ENCODE measurements at places on chromosomes 1 and 21.

GRCh38 chr1:50976111-50976889 is 6.3 kb downstream of the CDKN2C start:
- DNase-seq: no peak

- no peak for DNase-seq
Measured at GRCh38 chr1:214753236-214753852, 150.3 kb downstream of the CENPF start.

GRCh38 chr1:203619091-203619780 is 7.4 kb upstream of the ATP2B4 start:
- DNase-seq: no peak

DNA sequence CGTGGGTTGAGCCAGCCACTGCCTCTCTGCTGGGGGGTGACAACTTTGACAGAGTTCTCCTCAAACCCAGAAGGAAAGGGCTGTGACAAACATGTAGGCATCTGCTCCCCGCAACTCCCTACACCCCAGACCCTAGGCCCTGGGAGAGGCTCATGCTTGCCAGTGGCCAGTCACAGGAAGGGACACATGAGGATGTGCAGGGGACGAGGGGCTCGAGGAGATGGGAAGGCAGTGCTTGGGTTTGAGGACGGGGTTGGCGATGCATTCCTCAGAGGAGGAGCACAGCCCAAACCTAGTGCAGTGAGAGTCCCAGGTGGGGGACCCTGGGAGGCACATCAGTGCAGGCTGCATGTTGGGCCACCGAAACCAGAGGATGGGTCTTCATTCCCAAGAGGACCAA is 62.1 kb downstream of the STUM start:
- no peak for DNase-seq

GRCh38 chr1:112445596-112445995 is 49.6 kb downstream of the CTTNBP2NL start:
- DNase-seq: no peak

DNA sequence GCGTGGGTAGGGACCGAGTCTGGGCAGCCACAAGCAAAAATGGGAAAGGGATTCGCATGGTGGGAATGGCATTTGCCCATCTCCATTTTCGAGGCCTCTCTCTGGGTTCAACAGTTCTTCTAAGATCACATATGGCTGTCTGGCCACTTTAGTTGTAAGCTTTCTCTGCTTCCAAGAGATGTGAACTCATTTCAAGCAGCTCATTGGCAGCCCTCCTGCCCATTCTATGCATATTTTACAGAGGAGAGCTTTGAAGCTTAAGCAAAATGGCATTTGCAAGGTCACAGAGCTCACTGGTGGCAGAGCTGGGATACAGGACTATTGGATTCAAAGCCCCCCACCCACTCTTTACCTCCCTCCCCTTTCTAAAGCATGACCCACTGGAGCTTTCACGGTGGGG is 93.7 kb downstream of the HHIPL2 start:
- DNase-seq: no peak

DNA sequence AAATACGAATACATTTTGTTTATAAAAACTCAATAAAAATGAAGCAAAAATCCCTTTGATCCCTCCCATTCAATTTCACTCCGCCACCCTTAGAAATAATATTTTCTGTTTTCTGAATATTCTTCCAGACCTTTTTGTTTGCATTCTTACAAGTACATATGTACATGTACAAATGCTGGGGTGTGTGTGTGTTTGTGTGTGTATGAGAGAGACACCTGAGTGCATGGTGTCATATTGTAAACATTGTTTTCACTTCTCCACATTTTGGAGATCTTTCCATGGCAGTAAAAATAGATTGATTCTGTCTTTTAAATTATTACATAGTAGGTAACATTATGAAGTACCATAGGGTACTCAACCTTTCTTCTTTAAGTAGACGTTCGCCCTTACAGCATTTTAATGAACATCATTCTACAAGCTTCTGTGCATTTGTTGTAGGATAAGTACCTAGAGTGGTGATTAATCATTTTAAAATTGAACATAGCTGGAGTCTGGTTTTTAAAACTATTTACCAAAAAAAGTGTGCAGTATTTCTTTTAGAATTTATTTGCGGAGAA is 1.3 kb upstream of the MPC2 start:
- DNase-seq: no peak

DNA sequence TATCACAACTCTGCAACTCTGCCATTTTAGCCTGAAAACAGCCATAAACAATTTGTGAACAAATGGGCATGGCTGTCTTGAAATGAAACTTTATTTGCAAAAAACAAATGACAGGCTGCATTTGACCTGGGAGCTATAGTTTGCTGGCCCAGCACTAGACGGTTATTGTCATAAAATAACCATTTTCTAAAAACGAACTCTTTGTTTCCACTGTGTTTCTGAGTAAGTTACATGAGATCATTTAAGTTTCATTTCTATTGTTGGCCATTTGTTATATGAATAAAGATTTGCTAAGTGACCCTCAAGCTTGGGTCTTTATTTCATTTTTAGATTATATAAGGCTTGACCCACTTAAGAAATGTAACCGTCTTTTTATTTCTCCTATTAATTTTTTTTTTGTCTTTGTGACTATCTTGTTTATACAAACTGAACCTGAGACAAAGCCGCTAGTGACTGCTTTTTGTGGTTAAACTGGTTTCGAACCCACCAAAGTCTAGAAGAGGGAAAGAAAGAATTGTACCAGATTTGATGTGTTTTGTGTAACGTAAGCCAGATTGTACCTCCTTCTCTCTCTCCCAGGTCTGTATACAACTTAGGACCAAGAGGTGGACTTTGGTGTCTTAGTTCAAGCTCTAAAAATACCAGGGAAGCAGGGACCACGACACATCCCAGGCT is 12.9 kb upstream of the KCNJ15 start:
- DNase-seq: no peak

GRCh38 chr1:208184966-208185654 is 59.1 kb downstream of the PLXNA2 start:
- DNase-seq: no peak

- no peak for DNase-seq
Measured at GRCh38 chr1:38028671-38029070, 16.1 kb downstream of the UTP11 start.

DNA sequence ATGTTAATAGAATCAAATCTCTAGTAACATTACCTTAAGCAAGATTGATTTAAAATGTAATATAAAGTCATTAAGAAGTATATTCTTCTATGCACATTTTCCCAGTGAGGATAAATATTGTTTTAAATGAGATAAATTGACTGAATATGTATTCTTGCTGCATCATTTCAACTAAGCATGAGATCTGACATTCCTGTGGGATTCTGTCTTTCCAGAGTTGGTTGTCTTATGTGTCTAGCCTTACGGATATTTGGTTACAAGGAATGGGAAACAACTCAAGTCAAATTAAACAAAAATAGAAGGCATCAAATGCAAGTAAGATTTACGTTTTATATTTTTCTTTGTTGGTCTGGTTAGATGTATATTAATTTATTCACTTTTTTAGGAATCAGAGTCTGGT is 287.5 kb downstream of the PTGER3 start:
- DNase-seq: no peak

DNA sequence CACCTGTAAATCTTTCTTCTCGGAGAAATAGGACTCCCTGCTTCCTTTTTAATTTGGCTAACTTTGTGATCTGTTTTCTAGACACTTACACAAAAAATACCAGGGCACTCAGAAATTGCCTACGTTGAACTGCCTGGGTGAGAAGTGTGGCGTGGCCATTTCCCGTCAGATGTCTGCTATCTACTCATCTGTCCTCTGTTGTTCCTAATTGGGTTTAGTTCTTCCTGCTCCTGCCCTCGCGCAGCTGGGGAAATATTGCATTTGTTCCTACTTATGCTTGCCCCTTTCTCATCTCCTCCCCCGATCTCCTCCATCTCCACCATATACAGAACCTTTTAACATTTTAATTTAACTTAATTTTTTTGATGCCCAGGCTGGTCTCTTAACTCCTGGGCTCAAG is 55.1 kb downstream of the CD58 start:
- DNase-seq: no peak

GRCh38 chr1:42780176-42780575 is 4.6 kb upstream of the TMEM269 start:
- DNase-seq: no peak

DNA sequence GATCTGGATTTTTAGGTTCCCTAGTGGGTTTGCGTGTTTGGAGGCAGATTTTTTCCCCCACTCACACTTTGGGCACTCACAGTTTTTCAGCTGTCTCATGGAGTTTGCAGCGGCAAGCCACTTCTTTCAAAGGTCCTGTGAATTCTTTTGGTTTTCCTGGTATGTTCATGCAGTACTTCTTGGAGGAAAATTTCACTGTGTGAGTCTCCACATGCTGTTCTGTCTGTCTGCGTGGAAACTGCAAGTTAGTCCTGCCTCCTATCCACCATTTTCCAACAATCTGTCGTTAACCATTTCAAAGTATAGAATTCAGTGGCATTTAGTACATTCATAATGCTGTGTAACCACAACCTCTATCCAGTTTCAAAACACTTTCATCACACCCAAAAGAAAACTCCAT is 793 bp upstream of the FMO1 start:
- no peak for DNase-seq

DNA sequence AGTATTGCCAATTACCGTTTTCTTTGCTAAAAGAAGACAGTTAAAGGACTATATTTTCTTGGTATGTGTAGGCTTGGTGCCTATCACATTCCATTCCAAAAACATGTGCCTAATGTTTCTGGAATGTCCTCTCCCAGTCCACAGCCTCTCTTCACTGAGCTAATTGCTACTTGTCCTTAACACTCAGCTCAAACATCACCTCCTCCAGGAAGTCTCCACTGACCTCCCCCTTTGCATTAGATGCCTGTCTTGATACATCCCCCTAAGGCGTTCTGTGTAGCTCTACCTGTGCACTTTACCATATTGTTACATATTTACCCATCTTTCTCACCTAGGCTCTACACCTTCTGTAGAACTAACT is 195.6 kb upstream of the CAMK1G start:
- no peak for DNase-seq

DNA sequence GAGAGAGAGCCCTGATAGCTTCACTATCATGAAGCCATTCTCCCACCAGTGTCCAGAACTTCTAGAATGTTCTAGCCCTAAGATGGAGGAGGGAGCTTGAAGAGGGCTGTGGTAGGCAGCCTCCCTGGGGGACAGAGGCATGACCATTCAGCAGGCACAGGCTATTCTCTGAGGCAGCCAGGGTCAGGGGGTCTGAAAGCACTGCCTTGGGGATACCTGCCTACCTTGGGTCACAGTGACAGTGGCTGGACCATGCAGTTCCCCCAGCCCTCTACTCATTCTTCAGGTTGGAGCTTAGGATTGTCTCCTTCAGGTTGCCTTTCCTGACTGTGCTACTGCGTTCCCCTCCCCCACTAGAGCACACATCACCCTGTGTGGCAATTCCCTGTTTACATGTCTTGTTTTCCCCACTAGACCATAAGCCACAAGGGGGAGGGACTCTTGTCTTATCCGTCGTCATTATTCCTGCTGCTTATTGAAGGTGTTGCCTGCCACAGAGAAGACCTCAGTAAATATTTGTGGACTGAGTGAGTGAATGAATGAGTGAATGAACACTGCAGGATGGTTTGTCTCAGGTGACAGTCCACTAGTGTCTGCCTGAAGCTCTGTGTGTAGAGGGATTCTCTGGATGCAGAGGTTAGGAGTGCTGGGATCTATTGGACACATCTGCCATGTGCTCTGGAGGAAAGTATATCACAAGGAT is 5.2 kb downstream of the ZDHHC18 start:
- no peak for DNase-seq

GRCh38 chr1:28519946-28520725 is 14.3 kb downstream of the RCC1 start:
- DNase-seq: no peak

DNA sequence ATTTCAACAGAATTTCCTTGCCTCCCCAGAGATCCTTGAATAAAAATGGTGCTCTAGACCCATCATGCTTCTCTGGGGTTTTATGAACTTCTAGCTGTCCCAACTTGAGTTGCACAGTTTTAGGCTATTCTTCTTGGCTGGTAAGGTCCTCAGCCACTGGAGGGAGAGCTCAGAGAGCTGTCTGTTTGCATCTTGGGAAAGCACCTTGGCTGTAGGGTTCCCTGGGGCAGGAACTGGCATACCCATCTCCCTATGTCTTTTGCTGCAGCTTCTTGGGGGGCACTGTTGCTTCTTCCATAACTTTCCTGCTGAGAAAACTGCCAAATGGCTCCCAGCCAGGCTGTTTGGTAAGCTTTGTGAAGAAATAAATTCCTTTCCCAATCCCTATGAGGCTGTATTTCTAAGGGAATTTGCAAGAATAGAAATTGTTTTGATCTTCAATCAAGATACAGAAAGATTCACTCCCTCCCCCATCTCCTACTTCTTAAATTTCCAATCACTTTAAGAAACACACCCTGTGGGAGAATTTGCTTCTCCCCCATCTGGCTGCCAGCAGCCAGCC is 8.2 kb upstream of the FMOD start:
- no peak for DNase-seq

DNA sequence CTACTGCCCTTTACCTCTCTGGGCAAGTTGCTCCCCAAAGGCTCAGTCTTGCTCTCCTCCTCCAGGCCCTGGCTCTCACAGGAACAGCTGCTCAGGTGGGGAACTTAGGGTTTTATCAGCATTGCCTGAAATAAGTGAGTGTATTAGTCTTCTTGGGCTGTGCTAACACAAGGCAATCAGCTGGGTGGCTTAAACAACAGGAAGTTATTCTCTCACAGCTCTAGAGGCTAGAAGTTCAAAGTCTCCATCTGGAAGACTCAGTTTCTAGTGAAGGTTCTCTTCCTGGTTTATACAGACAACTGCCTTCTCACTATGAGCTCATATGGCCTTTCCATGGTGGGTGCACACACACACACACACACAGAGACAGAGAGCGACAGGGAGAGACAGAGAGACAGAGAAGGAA is 2.8 kb upstream of the CD1C start:
- DNase-seq: no peak

DNA sequence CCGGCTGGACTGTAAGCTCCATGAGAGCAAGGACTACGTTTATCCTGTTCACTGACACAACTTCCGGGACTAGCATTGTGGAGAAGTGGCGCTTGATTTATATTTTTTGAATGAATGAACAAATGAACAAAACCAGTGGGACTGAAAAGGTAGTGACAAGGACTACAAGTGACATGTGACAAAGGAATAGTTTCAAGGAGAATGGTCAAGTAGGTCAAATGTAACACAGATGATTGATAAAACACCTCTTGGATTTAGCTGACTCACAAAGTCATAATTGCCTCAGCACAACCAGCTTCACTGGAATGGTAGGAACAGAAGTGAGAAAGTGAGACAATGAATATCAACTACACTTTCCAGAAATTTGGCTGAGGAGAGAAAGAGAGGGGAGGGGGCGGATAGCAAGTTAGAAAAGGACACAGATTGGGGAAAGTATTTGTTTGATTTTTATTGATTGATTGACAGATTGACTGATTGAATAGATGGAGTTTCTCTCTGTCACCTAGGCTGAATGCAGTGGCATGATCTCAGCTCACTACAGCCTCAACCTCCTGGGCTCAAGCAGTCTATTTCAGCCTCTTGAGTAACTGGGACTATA is 14.2 kb downstream of the MTF1 start:
- no peak for DNase-seq

GRCh38 chr1:58592522-58593134 is 15.6 kb upstream of the TACSTD2 start:
- no peak for DNase-seq

GRCh38 chr1:117575586-117576225 is 30.1 kb upstream of the TENT5C start:
- no peak for DNase-seq

GRCh38 chr1:27686223-27686990 is 14.4 kb upstream of the IFI6 start:
- DNase-seq: no peak

GRCh38 chr1:68202239-68202832 is 30.0 kb downstream of the WLS start:
- no peak for DNase-seq

- peak; percentile 73 for DNase-seq
Measured at GRCh38 chr1:169680377-169681019, 30.9 kb downstream of the SELL start.
